NCI-H774 (cell line): ENCODE measurements at places on chromosomes 5 and 9.
A peak's percentile ranks its signal among the peaks of the same experiment; 100 is the strongest.

DNA sequence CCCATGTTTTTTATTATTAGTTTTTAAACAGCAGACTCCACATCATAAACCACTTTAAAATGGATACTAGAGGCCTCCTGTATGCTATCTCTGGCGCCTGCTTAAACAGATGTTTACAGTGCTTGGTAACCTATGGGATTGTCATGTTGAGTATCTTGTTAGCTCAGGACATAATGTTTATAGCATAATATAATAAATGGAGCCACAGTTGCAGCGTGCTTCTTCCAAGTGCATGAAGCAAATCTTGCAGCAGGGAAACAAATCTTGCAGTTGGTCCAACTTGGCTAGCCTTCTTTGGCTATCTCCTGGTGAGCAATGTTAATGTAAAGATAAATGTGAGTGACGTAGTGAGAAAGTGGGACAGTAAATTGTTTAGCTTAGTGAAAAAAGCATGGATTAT lies 2.8 kb downstream of the GHR start:
- DNase-seq = no peak

- DNase-seq = no peak
Observed at GRCh38 chr5:177130211-177131018, 3.2 kb upstream of the NSD1 start.

- DNase-seq = no peak
Observed at GRCh38 chr5:151580239-151580638, 10.9 kb downstream of the FAT2 start.

- no peak for DNase-seq
Observed at GRCh38 chr5:126707080-126707479, 69.9 kb upstream of the LMNB1 start.

DNA sequence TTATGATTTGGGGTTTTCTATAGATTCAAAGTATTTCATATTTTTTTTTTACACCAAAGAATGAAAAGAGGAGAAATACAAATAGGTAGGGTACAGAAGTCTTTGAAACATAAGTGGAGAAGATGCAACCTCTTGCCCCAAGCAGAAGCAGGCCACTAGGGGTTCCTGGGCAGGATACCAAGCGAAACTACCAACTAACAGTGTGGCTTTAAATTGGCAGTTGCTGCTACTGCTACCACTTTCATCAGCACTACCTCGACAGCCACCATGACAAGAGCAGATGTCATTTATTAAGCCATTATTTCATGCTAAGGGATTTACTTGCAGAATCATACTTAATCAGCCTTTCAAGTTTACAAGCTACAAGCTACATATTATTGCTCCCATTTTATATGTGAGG lies 288.1 kb downstream of the NR3C1 start:
- DNase-seq = no peak

DNA sequence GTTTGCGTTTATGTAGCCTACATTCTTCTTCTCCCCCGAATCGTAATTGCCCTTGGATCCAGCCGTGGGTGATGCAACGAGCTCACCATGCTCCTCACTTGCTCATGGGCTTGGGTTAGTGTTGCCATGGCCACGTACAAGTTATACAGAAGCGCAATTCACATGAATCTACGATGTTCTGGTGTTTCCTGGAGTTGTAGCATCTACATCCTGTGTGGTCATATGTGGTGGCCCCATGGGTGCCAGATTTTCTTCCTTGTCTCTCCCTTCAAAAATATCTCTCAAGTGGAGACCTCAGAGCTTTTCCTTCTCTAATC lies 115.3 kb downstream of the TLE4 start:
- no peak for DNase-seq

- no peak for DNase-seq
Observed at GRCh38 chr9:133087429-133088145, 25.8 kb downstream of the CEL start.

DNA sequence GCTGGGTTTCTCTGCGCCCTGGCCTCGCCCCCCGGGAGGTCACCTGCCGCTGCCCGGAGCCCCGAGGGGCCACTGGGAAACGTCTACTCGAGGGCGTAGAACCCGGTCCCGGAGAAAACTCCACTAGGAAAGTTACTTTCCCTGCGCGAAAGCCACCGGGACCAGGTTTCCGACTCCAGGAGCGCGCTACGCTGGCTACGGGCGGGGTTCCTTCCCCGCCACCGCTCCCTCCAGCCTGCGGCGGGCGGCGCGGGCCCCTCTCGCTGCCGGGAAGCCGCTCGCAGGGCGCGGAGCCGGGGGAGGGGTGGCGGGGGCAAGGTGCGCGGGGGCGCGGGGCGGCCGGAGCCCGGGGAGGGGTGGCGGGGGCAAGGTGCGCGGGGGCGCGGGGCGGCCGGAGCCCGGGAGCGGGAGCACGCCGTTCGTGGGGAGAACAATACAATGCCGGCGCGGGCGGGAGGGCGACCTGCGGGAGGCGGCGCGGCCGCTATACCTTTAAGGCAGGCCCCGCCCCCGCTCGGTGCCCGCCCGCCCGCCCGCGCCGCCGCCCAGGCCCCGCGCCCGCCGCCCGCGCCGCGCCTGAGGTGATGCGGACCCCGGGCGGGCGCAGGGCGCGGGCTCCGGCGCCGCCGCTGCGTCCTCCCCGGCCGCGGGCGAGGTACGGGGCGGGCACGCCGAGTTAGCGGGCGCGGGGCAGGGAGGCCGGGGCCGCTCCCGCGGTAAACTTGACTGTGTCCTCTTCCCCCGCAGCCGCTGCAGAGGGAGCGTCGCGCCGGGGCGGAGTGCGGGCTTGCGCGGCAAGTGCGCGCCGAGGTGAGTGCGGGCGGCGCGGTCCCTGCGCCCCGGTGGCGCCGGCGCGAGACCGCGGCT lies 278.1 kb downstream of the AOPEP start:
- peak; percentile 63 for DNase-seq

- DNase-seq = no peak
Observed at GRCh38 chr5:96893342-96893741, 17.0 kb downstream of the ERAP2 start.

GRCh38 chr5:103475629-103476240 lies 86.9 kb downstream of the NUDT12 start:
- DNase-seq = peak; percentile 36
